ENCODE measurements at places on chromosomes 7 and 10.
A peak's percentile ranks its signal among the peaks of the same experiment; 100 is the strongest.

GRCh38 chr7:80412842-80413241, 99.0 kb downstream of the GNAT3 start:
- no peak for DNase-seq

GRCh38 chr7:73882047-73882402, 21.1 kb downstream of the TMEM270 start:
- DNase-seq, result no peak

DNA sequence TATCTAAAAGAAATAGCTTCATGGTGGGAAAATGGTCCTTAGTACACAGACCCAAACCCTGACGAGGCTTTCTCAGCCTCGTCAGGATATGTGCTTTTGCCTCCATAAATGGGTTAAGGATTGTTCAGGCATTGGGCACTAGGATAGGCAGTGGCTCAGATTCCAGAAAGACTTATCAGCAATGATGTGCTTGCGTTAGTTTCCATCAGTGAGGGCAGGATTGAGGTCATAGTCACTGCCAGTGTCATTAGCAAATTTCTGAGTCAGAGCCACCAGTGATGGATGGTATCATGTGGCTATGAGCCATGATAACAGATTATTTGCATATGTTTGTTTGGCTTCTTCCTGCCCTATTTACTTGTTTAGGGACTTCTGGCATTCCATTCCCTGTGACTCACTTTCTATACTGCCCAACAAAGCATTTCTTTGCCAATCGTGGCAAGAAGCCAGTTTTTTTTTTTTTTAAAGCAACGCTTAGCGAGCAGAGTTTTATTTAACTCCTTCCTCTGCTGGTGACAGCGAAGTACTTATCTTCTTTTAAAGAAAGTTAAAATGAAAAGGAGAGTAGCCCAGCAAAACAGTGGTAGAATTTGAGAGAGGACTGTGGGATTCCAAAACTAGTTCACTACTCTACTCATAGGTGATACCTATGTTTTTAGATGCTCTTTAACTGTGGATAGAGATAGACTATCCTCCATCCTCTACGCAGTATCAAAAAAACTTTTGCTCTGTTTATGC, 44.4 kb downstream of the MYPN start:
- peak; percentile 31 for DNase-seq

- DNase-seq, result no peak
Measured at GRCh38 chr10:117619223-117619622, 76.7 kb downstream of the EMX2 start.

DNA sequence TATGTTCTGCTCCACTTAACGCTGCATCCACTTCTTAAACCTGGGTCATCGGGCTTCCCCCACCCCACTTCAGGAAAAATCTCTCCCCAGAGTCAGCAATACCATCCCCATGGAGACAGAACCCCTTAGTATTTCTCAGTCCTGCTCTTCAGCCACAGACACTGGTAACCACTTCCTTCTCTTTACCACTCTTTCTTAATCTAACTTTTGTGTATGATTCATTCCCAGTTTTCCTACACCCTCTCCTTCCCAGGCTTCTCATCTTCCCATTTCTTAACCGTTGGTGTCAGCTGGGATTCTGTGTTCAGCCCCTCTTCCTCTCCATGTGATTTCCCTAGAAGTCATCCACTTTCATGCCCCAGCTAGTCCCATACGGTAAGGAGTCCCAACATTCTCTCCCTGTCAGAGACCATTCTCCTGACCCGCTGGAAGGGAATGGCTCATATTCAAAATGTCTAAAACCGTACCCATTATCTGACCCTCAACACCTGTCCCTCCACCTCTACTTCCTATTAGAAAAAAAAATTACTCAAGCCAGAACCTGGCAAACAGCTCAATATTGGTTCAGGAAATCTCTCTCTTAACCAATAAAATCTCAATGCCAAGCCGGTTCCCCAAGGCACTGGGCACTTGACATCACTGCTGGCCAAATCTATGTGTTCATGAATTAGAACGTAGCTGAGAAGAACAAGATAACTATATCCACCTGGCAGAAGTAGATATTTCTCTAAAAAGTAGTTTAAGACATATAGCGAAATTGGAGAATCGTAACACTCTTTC, 89.4 kb downstream of the DGKI start:
- DNase-seq, result no peak

- no peak for DNase-seq
Measured at GRCh38 chr10:7085913-7086589, 324.8 kb downstream of the SFMBT2 start.

GRCh38 chr10:72425133-72425532, 70.4 kb upstream of the DNAJB12 start:
- DNase-seq, result no peak

DNA sequence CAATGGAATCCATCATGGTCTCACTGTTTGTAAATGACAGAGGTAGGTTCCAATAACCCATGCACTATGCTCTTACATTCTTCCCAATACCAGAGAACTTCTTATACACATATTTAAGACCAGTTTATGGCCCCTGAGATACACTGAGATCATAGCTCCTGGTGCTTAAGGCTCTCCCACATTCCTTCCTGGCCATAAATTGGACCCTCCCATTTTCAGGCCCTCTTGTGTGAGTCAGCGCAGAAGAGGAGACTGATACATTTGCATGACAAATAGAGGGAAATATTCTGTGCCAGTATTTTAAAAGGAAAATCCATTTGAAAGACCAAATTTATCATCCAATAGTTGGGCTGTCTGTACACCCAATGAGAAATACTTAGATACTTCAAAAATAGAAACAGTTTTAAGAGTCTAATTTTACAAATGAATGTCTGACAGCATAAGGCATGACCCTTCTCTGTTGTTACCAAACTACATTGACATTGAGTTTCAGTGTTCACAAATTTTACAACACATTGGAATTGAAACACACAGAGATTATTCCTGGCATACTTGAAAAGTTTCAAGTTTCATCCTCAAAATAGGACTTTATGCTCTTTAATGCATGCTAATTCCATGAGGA, 35.3 kb downstream of the SLC16A9 start:
- DNase-seq, result no peak

GRCh38 chr7:20439416-20440185, 108.9 kb downstream of the ITGB8 start:
- DNase-seq, result no peak

GRCh38 chr10:116752969-116753665, 10.8 kb upstream of the HSPA12A start:
- no peak for DNase-seq

DNA sequence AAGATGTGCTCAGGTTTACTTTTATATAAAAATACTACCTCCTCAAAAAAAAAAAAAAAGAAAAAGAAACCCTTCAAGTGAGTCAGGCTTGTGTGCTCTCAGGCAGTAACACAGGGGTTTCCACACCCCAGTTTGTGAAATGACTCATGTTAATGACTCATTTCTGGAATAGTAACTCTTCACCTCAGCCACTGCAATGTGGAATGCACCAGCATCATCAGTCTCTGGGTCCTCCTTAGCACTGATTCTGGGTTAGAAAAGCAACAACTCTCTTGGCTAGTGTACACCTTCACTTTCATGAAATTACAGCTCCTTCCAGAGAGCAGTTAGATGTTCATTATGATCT, 110.6 kb downstream of the EMX2 start:
- no peak for DNase-seq

DNA sequence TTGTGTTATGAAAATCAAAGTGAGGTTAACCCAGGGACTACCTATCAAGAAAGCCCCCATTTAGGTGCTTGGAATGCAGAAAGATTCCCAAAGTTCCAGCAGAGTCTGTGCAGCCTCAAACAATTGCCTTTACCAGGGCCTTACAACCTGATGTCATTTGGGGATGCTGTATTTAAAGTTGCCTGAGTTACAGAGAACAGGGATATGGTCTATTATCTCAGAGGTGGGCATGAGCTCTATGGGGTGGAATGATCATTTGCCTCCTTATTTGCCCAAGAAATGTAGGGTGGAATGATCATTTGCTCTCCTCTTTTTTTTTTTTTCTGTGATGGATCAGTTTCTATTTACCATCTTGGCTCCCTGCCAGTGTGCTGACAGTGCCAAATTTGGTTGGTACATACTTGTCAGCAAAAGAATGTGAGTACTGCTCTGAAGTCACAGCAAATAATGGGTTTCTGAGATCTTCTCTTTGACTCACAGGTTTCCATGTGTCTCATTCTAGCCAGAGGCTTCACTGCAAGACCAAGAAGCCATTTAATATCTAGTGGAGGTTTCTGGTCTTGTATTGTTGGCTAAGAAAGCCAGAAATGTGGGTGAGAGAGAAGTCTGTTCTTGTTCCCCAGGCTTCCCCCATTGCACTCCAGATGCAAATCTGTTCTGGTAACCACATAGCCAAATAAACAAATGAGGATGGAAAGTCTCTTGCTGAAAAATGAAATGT, 45.5 kb upstream of the ZNRF2 start:
- DNase-seq, result peak; percentile 81

DNA sequence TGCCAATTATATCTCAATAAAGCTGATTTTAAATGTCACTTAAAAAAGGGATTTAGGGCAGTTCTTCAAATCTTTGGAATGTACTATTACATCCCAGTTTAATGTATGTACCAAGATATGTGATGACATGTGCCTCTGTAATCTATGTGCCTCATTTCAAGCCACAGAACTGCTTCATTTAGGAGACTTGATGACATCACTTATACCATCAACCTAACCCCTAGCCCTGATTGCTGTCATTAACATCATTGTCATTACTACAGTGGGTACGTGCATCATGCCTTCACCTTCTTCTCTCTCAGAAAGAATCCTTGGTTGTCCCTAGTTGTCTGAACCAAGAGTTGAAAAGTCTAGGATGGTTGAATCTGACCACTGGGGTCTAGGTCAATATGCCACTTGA, 134.3 kb upstream of the RAB11FIP2 start:
- DNase-seq, result no peak

DNA sequence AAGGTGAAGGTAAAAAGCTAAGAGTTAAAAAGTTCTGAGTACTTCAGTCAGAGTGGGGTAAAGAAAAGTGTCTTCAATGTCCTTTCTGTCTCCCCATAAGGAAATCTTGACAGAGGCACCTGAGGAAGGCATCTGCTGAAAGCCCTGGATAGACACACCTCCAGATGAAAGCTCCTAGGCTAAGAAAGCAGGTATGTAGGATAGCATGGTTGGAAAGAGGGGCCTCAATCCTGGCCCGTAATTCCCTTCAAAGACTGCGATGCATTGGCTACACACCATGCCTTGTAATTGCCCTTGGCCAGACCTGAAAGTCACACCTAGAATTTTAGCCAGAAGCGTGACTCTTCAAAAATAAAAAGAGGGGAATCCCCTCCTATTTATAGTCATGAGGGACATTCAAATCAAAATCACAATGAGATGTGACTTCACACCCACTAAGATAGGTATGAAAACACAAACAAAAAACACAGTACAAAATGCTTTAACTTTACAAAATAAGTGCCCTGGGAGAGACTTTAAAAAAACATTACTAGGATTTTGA, 809.7 kb downstream of the IPMK start:
- DNase-seq, result no peak

GRCh38 chr10:129792864-129793263, 171.2 kb downstream of the EBF3 start:
- no peak for DNase-seq

- DNase-seq, result no peak
Measured at GRCh38 chr10:93904901-93905300, 11.1 kb downstream of the SLC35G1 start.

DNA sequence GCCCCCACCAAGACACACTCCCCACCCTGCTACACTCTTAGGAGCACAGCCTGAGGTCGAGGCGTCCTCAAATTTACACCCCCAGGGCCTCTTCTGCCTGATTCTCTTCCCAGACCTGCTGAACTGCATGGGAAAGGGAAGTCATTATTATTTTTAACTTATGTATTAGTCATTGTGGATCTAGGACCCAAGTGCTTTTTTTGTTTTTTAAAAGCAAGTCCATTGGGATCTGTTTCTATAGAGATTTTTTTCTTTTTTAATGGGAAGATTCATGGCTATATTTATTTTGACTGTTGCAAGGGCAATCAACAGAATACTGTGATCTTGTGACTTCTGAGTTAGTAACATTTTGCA, 203.8 kb downstream of the ZMYND11 start:
- no peak for DNase-seq

GRCh38 chr10:42896735-42897134, 114.1 kb downstream of the BMS1 start:
- DNase-seq, result no peak

- DNase-seq, result no peak
Measured at GRCh38 chr7:17331891-17332501, 33.5 kb downstream of the AHR start.

Data from NCI-H2081 (cell line).